ENCODE measurements at places on chromosomes 7 and 10. TPM values are rescaled to one million over a fixed set of nuclear protein-coding genes. Genes with fewer than 3 reads are reported as not detected.

The ADRB1 gene
- not detected for total RNA-seq

The FOXK1 gene
- total RNA-seq: 9.7 TPM

The FANK1 gene
- 13.9 TPM for total RNA-seq

The TMEM176A gene
- total RNA-seq: under 0.01 TPM

The GNAI1 gene
- 35.8 TPM for total RNA-seq

The LRRD1 gene
- under 0.01 TPM for total RNA-seq

The SPRN gene
- total RNA-seq: 0.12 TPM

The CCDC136 gene
- total RNA-seq: 4.4 TPM

The HOXA4 gene
- total RNA-seq: not detected

The PLEKHS1 gene
- total RNA-seq: not detected

The PON2 gene
- 44.0 TPM for total RNA-seq

The SPAM1 gene
- total RNA-seq: not detected

The UCN3 gene
- total RNA-seq: not detected

The ELFN1 gene
- total RNA-seq: 0.08 TPM

The GIMAP5 gene
- total RNA-seq: 0.08 TPM

The STEAP1 gene
- 53.9 TPM for total RNA-seq

The WEE2 gene
- not detected for total RNA-seq
